ENCODE measurements at places on chromosomes 11 and 22.

- DNase-seq: no peak
These were observed 32.5 kb upstream of the LARGE1 start for GRCh38 chr22:33952776-33953175.

GRCh38 chr11:119919656-119920055, 190.7 kb upstream of the NECTIN1 start:
- no peak for DNase-seq

- peak; percentile 9 for DNase-seq
These were observed 458.0 kb upstream of the ARHGAP42 start for GRCh38 chr11:100229086-100229485.

- DNase-seq: no peak
These were observed 56.1 kb downstream of the APIP start for GRCh38 chr11:34860034-34860433.

GRCh38 chr22:39819429-39819828, 74.1 kb downstream of the ENTHD1 start:
- DNase-seq: no peak

DNA sequence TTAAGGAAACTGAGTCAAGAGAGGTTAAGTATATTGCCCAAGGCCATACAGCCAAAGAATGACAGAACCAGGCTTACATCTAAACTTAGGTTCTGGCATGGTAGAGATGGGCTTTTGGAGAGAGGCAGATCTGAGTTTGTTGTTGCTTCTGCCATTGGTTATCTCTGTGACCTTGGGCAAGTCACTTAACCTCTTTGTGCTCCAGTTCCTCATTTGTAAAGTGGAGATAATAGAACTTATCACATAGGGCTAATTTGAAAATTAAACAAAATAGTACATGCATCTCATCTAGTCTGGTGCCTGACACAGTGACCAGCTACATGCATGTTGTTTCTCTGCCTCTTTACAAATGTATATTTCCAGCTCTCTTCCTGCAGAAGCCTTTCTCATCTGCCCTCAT, 47.0 kb upstream of the PLET1 start:
- DNase-seq: no peak

DNA sequence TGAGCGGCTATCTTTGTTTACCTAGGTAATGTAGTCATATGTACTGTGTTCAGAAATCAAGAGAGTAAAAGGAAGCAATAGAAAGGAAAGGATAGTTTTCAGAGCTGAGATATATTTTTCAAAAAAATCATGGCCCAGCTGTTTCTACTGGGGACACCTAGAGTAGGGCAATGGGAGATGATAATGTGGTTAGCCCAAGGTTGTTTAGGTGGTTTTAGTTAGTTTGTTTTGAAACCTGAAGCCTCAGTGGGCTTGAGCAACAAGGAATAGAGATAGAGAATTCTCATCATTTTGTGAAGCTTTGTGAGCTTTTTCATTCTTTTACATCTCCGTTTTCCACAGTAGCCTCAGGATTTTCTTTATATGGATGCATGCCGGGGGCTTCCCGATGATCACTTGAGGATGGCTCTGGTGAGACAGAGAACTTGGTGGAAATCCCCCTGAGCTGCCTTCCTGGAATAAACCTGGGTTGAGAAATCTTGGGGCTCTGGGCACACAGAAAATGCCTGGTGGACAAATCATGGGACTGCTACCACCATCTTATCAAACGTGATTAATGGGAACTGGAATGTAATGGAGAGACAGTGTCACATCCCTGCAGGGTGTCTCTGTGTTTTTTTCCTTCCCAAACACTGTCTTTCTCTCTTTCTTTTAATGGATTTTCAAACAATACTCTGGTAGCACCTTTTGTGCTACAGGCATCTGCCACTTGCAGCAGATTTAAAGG, 49.0 kb downstream of the ARHGAP42 start:
- DNase-seq: peak; percentile 63

DNA sequence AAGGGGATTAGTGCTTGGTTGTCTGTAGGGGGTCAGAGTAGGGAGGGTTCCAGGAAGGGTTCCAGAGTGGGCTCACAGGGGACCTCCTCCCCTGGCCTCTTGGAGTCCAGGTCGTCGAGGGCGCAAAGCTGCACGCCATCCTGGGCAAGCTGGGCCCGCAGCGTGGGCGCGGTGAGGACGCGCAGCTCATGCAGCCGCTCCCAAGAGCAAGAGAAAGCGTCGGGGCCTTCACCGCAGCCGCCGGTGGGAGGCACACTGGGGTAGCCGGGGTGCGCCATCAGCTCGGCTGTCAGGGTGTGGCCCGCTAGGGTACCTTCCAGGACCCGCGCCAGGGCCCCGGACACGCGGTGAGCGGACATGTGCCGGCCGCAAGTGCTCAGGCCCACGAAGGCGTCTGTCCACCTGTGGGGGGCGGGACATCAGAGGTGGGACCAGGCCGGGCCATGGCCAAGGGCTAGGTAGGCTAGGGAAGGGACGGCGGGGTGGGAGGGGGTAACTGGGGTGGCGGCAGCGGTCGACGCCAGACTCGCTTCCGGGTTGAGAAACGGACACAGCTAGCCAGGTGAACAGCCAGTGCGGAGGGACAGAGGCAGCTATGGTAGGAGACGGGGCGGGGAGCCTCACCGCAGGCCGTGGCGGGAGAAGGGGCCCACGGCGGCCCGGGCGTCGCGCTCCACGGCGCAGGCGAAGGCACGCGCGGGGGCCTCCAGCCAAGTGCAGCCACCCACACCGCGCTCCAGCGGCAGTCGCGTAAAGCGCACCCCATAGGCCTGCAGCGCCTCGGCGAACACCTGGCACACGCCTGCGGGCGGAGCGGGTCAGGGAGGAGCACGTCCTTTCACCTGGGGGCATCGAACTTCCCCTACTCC, 1.2 kb downstream of the YDJC start:
- no peak for DNase-seq

DNA sequence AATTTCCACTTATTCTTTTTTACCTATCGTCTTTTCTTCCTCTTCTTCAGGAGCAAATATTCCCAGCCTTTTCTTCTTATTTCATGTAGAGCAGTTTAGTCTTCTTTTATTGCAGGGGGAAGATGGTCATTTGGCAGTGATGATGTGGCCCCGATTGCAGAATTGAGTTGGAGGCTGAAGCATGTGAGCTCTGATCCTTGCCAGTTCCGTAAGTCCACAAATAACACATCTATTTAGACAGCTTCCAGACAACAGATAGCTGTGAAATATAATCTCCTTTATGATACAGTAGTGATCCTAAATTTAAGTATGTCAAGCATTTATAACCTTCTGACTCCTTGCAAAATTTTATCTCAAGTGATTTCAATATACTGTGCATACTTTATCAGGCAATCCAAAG, 27.5 kb downstream of the REXO2 start:
- no peak for DNase-seq

DNA sequence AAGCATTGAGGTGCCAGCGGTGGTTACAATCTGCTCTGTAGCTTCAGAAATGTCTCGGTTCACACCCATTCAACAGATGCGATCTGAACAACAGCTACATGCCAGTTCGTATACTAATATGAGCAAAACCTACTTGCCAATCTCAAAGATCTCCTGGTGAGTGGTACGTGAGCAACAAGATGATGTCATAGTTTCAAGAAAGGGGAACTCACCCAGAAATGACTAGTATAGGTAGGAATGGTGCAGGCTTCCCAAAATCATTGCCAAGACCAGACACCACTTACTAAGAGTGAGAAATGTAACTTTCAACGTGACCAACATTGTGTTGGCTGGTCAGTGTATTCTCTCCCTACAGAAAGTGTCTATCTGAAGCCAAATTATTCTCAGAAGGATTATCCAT, 31.1 kb downstream of the OR6Q1 start:
- DNase-seq: peak; percentile 90

GRCh38 chr22:38753948-38754750, 1.6 kb downstream of the SUN2 start:
- DNase-seq: no peak

DNA sequence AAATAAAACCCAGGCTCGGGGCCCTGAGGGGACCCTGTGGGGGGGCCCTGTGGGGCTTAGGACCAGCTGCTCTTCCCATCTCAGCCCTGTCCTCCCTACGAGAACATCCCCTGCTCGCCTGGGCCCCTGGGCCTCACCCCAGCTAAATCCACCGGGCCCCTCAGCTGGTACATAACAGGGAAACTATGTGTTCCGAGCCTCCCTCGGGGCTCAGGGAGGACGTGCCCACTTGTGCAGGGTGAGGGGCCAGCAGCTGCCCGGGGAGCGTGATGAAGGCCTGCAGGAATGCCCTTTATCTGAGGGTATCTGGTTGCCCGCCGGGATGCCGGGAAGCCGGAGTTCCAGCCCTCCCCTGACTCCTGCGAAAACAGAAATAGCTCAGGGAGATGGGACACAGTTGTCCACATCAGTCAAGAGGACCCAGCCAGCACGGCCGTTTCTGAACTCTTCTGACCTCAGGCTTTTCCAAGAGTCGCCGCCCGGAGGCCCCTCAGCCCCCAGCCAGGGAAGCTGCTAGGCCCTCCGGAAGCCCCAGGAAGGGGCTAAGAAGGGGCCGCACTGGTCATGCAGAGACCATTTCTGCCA, 20.6 kb downstream of the MRPL23 start:
- DNase-seq: no peak

GRCh38 chr11:19279451-19279850, 38.7 kb upstream of the E2F8 start:
- DNase-seq: no peak

- no peak for DNase-seq
These were observed 21.7 kb downstream of the SLC35F2 start for GRCh38 chr11:107836851-107837250.

GRCh38 chr11:12239804-12240371, 129.5 kb downstream of the MICAL2 start:
- DNase-seq: no peak

DNA sequence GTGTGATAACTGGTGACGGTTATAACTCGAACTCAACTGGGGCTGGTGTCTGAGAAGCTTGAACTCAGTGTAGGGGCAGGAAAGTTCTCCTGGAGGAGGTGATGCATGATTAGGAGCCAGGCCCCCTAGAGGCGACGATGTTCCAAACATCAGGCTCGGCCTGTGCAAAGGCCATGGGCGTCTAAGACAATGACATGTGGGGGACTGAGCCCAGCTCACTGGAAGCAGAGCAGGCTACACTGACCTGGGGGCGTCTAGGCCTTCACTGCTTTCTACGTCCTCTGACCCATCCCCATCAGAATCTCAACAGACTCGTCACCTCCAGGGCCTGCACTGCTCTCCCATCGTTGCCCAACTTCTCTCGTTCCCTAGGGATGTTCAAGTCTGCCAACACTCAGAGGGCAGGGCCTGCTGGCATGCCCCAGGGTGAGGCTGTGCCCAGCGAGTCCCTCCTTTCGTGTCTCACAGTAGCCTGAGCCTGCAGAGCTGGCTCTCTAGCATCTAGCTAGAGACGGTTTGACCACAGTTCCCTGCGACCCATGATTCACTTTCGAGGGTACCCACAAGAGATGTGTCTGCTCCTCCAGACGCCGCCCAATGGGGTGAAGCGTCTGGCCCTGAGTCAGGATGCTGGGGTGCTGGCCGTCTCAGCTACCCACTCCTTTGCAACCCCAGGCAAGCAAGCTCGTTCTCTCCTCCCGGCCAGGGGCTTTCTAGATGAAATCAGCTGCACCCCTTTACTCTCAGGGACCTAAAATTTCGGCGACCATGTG, 1.1 kb upstream of the ATG16L2 start:
- DNase-seq: peak; percentile 91

DNA sequence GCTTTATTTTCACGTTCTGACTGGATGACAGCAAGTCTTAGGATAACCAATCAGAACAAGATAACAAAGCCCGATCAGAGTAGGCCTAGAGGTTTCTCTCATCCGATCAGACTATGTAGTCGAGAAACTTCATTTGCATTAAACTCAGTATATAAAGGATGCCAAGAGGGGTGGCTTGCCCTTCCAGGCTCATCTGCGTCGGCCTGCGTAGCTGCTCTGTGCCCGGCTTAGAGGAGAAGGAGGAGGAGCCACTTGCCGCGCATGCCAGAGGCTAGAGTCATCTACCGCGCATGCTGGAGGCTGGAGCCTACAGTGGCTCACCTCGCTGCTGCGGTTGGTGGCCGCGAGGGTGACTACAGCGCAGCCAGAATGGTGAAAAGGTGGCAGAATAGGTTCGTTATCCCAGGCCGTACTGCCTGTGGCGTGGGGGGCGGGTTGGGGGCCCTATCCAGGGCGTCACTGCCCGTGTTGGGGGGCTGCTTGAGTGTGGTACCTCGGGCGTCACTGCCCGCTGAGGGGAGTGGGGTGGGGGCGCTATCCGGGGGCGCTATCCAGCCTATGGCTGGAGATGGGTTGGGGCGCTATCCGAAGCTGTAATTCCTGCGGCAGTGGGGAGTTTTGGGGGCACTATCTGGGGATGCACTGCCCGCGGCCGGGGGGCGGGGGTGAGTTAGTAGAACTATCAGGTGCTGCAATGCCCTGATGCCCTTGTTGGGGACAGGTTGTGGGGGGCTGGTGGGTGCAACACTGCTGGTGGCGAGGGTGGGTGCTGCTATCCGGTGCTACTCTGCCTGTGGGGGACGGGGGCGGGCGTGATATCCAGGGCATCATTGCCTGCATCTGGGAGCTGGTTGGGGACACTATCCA, at the start of gene RFPL2:
TSS of gene RFPL2 (minus strand) at position 218 of the 867 bp plus-strand sequence. CDS start 2,622 bp downstream, outside the sequence.
- DNase-seq: no peak

DNA sequence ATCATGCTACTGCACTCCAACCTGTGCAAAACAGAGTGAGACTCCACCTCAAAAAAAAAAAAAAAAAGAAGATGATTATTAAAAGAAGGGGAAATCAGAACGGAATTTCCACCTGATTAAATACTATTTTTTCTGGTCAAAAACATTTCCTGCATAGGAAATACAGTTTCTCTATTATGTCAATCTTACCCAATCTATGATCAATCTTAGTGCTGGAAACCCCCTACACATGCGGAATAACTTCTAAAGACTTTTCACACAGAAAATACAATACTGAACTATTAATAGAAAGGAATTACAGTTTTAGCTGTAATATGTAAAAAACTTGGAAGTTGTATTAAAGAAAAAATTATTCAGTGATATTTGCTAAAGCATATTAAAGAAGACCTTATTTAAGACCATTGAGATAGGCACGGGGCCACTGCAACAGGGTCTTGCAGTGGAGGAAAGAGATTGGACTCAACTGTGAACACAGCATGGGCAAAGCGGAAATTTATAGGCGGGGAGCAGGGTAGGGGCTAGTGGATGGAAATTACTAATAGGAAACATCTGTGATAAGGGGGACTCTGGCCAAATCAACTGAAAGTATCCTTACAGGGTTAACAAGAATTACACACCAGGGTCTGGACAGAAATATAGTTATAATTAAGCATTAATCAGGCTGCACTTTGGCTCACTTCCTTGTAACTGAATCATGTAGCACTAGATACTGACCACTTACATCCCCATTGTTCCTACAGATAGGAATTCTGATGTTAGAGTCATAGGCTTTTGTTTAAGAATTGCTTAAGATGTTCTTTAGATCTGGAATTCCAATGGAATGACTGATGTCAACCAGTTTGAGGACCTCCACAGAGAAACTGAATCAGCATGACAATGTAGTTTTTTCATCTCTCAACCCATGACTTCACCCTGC, 411.5 kb upstream of the DDI1 start:
- peak; percentile 93 for DNase-seq

Measured in M059J (cell line).